ENCODE measurements at places on chromosomes 3 and 15.

DNA sequence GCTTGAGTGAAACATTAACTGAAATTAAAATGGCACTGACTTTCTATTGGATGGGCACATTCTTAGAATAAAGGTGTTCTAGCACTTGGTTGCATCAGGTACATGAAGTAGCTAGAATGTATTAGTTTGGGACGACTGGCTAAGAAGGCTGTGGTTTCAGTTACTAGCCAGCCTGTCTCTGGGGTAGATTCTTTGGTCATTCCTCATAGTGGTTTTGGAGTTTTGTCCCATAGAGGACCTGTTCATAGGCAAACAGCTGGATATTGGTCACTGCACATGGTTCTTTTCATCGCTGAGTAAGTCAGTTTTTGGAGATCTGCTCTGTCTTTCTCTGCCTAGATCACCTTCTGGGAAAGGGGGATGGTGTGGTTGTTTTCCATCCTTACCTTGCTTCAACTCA, 55.3 kb downstream of the ADAMTSL3 start:
- no peak for DNase-seq

GRCh38 chr3:121295452-121295851, 250.3 kb downstream of the POLQ start:
- DNase-seq, result no peak

GRCh38 chr15:82750831-82751180, 41.1 kb upstream of the AP3B2 start:
- DNase-seq, result peak; percentile 12

DNA sequence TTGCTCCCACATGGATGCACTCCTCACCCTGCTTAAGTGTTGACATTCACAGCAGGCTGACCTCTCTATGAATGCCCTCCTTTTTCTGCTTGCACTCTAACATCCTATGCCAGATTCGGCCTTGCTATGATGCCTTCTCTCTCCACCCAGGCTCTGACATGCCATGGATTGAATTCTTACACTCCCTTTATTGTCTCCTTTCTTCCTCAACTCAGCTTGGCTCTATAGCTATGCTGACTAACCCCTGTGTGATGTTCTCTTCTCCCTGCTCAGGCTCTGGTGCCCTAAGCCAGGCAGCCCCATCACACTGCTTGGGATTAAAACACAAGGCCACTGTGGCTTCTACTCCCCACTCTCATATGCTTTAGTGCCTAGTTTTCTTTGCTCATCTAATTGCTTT, 563.7 kb downstream of the NSUN3 start:
- no peak for DNase-seq

DNA sequence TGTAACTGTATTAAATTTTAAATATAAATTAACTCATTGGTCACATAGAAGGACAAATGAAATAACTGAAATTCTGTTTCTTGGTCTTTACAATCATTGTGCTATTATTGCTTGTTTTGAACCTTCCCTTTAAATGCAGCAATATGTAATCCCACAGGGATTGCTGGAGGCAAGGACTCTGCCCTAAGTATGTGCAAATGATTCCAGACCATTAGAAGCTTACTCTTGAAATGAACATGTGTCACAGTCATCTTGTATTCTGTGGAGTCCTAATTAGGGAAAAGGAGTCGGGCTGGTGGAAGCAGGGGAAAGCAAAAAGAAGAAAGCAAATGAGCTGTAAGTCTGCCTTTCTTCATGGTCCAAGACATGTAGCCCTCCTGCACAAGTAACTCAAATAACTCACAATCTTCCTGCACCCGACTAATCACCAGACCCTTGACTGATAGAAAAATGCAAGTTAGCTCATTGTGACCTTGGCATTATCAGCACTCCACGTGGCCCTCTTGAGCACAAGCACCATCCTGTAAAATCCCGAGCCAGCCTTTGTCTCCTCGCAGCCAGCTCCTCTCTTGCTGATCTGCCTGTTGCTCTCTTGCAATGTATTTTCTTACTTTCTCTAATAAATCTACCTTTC, 2.3 kb upstream of the TMPRSS7 start:
- no peak for DNase-seq

DNA sequence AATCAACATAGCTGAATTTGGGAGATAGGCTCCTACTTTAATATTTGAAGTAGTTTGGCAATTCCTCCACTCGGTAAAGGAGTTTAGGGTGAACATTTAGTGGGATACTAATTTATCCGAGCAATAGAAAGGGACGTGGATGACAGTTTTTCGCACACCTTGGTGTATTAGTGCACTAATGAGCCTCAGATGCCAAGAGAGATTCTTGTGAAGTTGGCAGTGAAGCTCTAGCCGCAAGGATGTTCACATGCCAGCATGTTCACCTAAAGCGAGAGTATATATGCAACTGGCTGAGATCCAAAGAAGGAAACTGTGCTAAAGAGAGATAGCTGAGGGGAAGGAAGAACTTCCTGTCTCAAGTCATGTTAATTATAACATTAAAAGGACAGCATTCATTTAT, 58.5 kb downstream of the TGFBR2 start:
- DNase-seq, result no peak

- DNase-seq, result no peak
Observed at GRCh38 chr3:15331072-15331605, 1.2 kb downstream of the SH3BP5 start.

DNA sequence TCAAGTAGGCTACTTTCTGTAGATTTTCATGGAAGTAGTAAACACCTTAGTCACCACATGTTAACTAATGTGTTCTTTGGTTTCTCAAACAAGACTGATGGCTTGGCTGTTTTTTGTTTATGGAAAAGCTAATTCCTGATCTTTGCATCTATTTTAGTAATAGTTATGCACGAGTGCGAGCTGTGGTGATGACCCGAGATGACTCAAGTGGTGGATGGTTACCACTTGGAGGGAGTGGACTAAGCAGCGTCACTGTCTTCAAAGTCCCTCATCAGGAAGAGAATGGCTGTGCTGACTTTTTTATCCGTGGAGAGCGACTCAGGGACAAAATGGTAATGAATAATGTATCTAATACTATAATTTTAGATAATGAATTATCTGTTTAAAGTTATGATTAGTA, 46.6 kb downstream of the SPRED1 start:
- peak; percentile 80 for DNase-seq

GRCh38 chr3:176755552-176755951, 441.7 kb downstream of the TBL1XR1 start:
- DNase-seq, result no peak

- DNase-seq, result no peak
Observed at GRCh38 chr3:146221276-146221675, 29.6 kb downstream of the PLSCR4 start.

DNA sequence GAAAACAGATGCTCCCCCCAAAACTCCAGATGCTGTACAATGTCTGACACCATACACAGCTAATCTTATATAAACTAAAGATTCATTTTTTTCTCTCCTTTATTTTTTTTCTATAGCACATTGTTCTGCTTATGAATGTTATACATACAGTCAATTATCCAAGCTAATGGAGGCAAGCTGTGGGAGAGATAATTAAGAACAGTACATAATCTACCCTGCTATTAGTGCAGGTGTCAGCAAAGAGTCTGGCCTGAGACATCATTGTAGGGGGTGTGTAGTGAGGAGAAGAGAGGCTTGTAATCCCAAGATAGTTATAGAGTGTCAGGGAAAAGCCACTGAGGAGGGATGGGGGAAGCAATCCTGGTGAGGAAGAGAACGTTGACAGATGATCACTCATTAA, 25.4 kb upstream of the CHMP2B start:
- no peak for DNase-seq

All from cardiac fibroblast (primary cell).